ENCODE measurements at places on chromosomes 6 and 20.
A peak's percentile ranks its signal among the peaks of the same experiment; 100 is the strongest.

GRCh38 chr6:136123468-136123867 lies 126.6 kb downstream of the MTFR2 start:
- DNase-seq, result no peak

GRCh38 chr6:117309611-117310010 lies 44.3 kb downstream of the VGLL2 start:
- DNase-seq, result no peak

- DNase-seq, result peak; percentile 16
Measured at GRCh38 chr20:26208296-26209091, 511.8 kb upstream of the ZNF337 start.

- DNase-seq, result no peak
Measured at GRCh38 chr6:36766399-36766945, 68.8 kb downstream of the RAB44 start.

DNA sequence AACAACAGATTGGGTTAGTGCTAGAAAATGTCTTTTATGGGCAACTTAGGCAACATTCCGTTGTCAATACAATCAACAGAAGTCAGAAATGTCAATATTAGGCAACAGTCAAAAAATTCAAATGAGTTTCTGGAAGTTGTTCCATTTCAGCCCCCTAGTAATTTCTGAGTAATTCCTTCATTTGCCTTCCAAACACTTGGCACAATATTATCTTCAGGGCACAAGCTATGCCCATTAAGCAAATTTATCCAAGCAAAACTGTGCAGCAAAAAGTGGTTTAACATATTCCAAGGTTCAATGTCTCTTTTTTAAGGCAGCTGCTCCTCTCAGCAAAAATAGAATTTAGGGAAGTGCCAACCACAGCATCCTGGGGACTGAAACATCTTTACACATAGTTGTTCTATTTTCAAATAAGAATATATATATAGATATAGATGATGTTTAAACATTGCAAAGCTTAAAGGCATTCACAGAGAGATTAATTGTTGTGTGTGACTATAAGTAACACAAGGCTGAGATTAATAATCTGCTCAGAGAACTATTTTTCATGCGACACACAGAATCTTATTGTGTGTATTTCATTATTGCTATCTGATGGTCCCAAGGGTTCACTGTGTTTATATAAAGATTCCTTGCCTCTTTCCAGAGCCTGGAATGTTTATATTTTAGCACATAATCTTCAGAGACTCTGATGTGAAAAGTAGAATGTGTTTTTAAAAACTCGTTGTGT lies 75.2 kb upstream of the ADTRP start:
- no peak for DNase-seq

DNA sequence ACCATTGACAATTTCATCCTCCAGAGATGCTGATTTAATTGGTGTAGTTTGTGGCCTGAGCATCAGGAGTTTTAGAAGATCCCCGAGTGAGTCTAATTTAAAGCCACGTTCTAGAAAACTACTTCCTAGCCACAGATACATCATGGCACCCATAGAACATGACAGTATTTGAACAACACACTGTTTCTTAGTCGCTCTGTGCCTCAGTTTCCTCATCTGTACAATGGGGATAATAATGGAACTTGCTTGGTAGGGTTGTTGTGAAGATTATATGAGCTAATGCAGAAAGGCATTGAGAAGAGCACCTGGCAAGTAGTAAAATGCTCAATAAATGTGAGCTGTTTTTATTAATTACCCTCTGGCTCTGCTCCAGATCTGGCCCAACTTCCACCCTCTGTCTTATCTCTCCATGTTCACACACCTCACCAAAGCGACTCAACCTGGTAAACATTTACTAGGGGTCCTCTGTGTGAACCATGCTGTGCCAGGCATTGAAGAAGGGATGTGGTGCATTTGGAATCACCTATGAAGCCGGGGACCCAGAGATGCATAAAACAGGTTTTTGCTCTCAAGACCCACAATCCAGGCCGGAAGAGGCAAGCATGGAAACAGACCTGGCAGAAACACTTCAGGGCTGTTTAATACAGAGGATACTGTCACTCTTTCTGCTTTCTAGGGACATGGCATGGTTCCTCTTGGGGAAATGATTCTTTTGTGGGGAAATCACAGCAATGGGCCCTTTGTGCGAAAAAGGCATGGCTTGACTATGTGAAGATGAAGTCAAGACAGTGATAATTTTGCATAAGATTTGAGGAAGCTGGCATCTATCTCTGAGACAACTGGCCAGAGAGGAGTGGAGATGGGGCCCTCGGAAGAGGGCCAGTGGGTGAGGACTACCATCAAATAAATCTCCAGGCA lies 16.2 kb upstream of the MRPS18A start:
- DNase-seq, result no peak

GRCh38 chr6:47709160-47709559 lies 10.8 kb downstream of the ADGRF4 start:
- DNase-seq, result no peak

DNA sequence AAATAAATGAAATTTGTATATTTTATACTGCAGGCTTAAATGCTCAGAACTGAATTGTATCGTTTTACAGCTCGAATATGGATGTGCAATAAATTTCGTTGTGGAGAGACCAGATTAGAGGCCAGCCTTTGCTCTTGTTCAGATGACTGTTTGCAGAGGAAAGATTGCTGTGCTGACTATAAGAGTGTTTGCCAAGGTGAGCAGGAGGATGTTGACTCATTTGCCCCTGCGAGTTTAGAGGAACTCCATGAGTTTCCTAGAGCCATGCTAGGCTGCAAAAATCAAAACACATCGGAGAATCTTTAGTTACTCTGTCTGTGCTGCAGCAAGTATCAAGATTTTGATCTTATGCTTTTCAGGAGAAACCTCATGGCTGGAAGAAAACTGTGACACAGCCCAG lies 15.4 kb downstream of the ENPP3 start:
- no peak for DNase-seq

GRCh38 chr20:41717483-41717882 lies 99.3 kb upstream of the CHD6 start:
- DNase-seq, result no peak

DNA sequence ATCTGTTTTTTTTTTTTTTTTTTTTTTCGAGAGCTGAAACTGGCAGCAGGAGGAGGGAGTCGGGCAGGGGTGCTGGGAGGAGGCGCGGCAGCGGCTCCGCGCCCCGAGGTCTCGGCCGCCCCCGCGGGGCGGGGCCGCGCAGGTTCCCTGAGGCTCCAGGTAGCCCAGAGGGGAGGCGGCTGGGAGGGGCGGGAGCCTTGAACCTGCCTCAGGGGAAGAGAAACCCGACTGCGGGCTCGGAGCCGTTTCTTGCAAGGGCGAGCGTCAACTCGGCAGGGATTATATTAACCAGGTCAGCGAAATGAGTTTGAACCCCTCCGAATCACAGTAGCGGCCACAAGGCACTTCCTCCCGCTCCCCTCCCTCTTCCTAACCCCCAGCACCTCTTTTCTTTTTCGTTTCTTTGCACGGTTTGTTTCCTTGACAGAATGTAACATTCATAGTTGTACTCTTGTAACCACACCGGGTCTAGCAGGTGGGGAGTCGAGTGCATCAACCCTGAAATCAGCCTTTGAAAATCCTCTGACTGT lies 2.0 kb downstream of the MYB start:
- peak; percentile 18 for DNase-seq

DNA sequence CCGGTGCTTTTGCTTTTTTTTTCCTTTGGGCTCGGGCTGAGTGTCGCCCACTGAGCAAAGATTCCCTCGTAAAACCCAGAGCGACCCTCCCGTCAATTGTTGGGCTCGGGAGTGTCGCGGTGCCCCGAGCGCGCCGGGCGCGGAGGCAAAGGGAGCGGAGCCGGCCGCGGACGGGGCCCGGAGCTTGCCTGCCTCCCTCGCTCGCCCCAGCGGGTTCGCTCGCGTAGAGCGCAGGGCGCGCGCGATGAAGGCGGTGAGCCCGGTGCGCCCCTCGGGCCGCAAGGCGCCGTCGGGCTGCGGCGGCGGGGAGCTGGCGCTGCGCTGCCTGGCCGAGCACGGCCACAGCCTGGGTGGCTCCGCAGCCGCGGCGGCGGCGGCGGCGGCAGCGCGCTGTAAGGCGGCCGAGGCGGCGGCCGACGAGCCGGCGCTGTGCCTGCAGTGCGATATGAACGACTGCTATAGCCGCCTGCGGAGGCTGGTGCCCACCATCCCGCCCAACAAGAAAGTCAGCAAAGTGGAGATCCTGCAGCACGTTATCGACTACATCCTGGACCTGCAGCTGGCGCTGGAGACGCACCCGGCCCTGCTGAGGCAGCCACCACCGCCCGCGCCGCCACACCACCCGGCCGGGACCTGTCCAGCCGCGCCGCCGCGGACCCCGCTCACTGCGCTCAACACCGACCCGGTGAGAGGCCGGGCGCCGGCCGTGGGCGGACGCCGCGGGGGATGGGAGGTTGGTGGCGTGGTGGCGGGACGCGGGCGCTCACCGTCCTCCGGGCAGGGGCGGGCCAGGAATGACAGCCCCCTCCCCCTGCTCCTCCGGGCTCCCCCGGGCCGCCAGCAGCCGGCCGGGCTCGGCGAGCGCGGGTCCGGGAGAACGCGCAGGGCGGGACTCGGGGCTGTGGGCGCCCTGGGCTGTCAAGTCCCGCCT lies 606 bp downstream of the ID4 start:
- peak; percentile 26 for DNase-seq

GRCh38 chr6:9398071-9398766 lies 962.9 kb upstream of the SLC35B3 start:
- DNase-seq, result no peak

DNA sequence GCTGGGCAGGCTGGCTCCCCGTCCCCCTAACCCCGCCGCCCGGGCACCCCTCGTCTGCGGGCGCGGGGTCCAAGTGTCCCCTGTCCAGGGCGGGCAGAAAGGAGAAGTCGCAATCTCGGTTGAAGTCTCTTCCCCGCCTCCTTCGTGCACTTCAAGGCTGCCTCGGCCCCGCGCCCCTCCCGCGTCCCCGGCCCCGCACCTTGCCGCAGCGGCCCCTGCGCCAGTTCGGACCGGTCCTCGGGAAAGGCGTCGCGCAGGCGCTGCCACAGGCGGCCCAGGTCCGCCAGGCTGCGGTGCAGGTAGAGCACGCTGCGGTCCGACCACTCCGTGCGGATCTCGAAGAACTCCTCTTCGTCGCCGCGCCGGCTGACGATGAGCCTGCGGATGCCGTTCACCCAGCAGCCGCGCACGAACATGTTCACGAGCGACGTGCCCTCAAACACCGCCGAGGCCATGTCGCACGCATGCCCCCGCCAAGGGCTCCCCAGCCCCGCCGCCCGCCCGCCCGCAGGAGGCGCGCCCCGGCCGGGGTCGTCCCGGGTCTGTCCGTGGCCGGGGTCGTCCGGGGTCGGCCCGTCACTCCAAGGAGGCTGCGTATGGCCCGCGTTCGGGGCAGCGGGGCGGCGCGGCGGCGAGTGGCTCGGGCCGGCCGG lies at the start of gene PXDC1:
PXDC1 (minus strand) TSS at position 637 of the 653 bp plus-strand sequence; CDS start at position 455, 182 bp downstream.
- no peak for DNase-seq

GRCh38 chr6:145813285-145814034 lies 1.1 kb downstream of the FBXO30 start:
- DNase-seq, result no peak

GRCh38 chr6:161838306-161839035 lies 564.6 kb upstream of the AGPAT4 start:
- peak; percentile 71 for DNase-seq

GRCh38 chr6:131059486-131059885 lies 3.6 kb downstream of the EPB41L2 start:
- DNase-seq, result no peak

DNA sequence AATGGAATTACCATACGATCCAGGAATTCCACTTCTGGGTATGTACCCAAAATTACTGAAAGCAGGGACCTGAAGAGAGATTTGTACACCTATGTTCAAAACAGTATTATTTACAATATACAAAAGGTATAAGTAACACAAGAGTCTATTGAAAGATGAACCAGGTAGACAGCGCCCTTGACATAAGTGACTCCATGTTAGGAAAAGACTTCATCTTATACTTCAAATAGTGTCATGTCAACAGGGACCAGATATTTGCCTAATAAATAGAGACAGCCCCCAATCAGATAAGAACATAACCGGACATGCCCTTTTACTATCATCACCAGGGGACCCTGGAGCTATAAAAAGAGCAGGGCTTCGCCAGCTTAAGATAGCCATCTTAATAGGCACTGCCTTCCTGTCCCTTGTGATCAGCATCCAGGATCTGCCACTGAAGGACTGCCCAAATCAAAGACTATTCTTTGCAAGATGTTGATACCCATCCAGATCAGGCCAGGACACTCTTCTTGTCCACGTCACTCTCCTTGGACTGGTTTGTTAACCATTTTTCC lies 309.0 kb upstream of the SULF2 start:
- DNase-seq, result no peak

DNA sequence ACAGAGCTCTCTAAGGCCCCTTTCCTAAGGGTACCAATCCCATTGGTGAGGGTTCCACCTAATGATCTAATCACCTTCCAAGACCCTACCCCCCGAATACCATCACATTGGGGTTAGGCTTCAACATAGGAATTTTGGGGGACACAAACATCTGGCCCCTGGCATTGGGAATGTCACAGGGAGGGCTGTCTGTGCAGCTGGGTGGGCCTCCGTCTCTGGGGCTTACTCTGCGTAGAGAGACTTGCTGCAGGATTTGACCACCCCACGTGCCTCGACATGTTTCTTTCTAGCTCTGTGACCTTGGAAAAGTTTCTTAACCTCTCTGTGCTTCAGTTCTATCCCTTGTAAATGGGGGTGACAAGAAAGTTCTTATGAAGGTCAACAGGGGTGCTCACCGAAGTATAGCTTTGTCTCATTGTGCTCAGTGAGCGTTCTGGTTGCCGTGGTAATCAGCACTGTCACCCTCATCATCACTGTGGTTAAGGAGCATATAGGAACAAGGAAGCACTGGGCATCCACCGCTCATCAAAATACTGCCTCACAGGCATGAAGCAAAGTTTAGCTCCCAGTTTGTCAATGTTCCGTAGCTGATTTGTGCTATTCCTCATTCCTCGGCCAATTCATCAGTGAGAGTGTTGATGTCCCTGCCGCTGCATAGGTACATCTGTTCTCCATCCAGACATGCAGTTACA lies 152.8 kb downstream of the SYCP2 start:
- no peak for DNase-seq

- DNase-seq, result no peak
Measured at GRCh38 chr20:62898093-62898964, 28.0 kb downstream of the DIDO1 start.

DNA sequence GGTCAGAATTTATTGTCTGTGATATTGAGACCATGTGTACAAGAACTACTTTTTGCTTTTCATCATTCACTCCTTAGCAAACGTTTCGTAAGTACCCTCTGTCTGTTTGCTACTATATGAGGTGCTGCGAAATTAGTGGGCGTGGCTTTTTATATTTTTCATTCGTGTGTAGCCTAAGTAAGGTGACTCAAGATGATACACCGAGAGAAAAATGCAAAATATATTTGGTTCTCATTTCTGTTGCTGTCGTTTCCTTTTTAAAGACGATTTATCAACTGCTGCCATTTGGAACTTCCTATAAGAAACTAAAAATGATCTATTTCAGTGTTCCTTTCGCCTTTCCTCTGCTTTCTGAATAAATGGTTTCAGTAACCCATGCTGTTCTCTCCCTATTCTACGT lies 61.2 kb downstream of the VAPB start:
- no peak for DNase-seq

DNA sequence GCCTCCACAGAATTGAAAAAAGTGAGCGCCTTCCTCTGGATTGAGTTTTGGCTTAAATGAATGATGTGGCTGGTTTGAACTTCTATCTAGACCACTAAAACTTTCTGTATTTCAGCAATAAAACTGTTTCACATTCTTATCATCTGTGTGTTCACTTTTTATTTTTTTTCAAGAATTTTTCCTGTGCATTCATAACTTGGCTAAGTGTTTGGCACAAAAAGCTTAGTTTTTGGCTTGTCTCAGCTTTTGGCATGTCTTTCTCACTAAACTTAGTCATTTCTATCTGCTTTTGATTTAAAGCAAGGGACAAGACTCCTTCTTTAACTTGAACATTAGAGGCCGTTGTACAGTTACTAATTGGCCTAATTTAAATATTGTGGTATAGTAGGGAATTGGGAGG lies 1015.1 kb downstream of the EPHA7 start:
- DNase-seq, result no peak
